ENCODE measurements at places on chromosomes 2 and 18.

DNA sequence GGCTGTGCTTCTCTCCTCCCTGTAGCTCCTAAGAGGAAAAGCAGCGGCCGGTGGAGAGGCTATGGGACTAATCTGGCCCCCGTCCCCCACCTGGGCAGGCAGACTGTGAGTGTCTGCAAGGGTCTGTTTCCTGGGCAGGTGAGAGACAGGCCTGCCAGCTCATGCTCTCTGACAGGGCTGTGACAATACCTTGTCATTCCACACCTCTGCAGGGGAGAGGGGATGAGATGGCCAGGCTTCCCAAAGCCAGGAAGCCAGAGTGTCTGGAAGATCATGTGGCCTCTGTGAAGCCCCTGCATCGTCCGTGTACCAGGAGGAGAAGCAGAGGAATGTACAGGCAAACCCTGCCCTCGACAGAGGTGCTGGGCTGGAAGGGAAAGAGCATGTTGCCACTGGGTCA lies 142.5 kb upstream of the GATA6 start:
- no peak for DNase-seq

GRCh38 chr2:200442471-200442870 lies 67.4 kb downstream of the KCTD18 start:
- DNase-seq: no peak

DNA sequence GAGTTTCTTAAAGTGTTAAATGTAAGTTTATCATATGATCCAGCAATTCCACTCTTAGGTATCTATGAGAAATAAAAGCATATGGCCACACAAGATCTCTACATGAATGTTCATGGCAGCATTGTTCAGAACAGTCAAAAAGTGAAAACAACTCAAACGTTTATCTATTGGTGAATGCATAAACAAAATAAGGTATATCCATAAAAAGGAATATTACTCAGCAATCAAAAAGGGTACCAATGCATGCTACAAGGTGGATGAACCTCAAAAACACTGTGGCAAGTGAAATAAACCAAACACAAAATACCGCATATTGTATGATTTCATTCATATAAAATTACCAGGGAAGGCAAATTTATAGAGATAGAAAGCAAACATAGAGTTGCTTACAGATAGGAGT lies 337.6 kb downstream of the PIK3C3 start:
- DNase-seq: no peak

- DNase-seq: no peak
Observed at GRCh38 chr2:48515513-48515985, 14.4 kb upstream of the STON1 start.

DNA sequence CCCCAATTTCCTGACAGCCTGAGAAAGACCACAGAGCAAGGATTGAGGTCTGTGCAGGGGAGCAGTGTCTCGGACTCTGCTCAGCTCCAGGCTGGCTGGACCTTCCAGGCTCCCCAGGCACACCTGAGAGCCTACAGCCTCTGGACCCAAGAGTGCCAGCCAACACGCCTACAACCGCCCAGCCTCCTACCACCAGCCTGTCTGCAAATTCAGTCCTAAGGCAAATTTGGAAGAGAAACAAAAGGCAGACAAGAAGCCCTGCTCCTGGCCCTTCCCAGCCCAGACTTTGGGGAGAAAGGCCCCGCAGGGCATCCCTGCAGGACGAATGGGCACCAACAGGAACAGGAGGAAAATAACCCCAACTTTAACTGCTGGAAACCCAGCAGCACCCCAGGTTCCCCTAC lies 1.9 kb downstream of the HS6ST1 start:
- no peak for DNase-seq

DNA sequence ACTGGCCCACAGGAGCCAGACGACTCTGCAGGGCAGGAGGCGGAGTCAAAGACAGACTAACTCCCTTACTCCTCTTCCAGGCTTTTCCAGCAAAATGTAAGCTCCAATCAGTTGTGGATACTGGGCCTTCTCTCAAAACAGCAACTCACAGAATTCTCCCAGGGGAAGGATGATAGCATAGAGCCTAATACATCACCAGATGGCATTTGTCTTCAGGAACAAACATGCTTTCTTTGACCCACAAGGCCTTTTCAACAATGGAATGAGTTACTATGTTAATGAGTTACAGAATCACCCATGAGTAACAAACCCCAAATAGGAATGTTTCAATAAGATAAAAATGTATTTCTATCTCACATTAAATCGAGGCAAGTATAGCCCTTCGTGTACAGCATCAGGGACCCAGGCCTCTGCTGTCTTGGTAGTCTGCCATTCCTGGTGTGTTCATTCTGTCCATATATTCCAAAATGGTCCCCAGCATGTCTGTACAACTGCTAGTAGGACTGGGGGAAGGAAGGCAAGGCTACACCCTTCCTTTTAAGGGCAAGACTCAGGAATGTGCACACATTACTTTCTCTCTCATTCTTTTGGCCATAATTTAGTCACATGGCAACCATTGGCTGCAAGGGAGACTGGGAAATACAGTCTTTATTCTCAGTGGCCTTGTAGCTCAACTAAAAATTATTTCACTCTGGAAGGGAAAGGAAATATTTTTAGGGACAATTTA lies 76.4 kb downstream of the BOD1L2 start:
- no peak for DNase-seq

DNA sequence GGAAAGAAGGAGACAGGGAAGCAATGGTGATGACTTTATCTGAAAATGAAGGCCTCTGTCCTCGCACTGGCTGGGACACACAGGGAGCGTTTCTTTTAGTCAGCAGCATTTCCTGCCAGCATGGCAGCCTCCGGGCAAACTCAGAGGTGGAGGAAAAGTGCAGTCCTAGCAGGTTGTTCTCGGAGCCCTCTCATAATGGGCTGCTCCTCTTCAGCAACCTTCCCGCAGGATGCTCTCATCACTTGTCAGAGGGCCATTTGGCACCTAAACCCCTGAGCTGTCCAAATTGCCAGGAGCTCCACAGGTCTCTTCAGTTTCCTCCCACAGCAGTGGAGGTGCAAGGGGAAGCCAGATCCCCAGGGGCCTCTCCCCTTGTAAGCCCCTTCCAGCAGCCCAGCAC lies 6.2 kb downstream of the STK39 start:
- DNase-seq: peak; percentile 90

DNA sequence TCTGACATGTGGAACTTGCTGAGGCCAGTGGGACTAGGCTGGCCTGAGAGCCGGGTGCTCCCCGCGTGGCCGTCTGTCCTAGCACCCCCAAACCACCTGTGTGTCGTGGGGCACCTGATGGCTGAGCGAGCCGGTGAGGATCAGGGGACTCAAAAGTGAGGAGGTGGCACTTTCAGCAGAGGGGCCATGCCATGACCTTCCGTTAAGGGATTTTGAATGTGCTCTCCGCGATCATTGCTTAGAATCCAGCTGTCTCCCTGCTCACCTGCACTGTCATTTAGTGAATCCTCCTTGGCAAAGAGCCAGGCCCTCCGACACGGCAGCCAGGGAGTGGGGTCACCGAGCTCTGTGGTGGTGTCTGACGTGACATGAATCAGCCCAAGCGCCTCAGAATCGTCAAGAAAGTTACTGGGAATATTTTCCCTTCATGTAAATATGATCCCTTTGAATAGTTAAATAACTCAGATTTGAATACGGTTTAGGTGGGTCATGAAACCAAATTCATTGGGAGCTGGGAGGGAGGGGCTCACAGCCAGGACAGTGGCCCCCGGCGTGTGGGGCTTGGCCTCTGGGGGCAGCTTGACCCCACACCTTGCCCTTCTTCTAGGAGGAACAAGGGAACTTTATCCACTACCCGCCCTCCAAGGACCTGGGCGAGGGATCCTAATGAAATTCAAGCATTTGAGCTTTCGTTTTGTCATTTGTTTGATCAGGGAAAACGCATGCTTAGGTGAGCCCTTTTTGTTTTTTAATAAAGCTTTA lies 9.5 kb downstream of the NFATC1 start:
- DNase-seq: no peak

DNA sequence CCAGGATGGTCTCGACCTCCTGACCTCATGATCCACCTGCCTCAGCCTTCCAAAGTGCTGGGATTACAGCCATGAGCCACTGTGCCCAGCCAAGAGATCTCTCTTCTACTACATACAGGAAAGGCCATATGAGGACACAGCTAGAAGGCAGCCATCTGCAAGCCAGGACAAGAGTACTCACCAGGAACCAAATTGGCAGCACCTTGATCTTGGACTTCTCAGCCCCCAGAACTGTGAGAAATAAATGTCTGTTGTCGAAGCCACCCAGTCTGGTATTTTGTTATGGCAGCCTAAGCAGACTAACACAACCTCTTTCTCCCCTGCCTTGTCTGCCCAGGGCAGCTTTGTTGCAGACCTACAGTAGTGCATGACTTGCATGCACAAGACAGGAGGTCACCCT lies 211.3 kb upstream of the HAAO start:
- no peak for DNase-seq

- DNase-seq: no peak
Observed at GRCh38 chr2:200616656-200617055, 30.8 kb downstream of the AOX1 start.

DNA sequence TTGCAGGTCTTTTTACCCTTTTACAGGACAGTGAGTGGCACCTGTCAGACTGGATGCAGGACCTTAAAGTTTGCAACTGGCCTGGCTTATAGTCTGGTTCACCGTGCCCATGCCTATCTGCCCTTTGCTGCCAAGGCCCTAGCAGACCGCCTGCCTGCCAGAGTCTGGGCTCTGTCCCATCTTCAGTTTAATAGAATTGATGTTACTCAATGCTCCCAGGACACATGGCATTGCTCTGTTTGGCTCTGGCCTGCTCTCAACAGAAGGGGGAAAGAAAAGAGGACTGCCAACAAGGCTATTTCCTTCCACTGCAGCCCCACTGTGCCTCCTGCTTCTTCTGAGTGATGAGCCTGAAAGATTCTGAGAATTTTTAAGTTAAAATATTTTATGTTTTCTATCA lies 25.6 kb upstream of the TMEM178A start:
- DNase-seq: peak; percentile 97

DNA sequence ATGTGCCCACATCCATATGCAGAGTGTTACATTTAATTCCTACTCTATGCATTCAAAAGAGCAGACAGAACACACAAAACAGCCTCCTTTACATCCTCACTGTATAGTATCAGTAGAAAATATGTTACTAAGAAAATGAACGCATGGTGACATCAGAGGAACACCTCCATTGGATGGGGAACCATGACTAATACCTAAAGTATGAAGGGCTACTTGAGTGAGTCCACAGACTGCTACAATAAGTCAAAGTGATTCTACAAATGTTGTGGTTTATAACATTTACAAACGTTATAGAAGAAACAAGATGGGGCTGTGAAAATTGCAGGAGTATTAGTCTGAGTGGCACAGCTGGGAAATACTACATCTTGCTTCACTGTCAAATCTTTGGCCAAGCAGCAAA lies 1830.9 kb upstream of the PIK3C3 start:
- no peak for DNase-seq

- no peak for DNase-seq
Observed at GRCh38 chr2:181121996-181122395, 141.6 kb downstream of the UBE2E3 start.

- DNase-seq: peak; percentile 21
Observed at GRCh38 chr2:15912203-15912602, 28.1 kb upstream of the MYCN start.

- no peak for DNase-seq
Observed at GRCh38 chr2:10887476-10887875, 24.3 kb upstream of the KCNF1 start.

- no peak for DNase-seq
Observed at GRCh38 chr2:40113997-40114396, 334.9 kb upstream of the THUMPD2 start.

DNA sequence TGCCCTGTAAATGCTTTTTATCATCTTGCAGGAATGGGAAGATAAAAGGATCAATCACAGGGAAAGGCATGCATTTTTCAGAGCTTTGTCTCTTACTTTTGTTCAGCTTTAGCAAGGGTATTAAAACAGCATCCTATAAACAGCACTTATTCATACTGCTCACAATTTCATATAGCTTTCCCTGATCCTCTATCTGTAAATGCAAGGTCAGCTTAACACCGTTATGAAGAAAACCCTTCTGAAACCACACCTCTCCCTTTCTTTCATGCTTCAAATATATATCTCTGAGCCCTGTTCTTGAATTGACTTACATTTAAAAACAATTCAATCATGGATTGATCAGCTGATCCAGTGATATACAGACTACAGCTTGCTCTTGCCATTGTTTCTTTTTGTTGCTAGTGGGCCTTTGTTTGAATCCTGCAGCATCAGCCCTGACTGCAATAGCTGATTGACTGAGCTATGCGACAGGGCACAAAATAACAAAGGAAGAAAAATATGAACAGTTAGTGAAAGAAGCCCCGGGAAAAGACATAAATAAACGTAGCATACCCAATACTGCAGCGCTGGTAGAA lies 795.5 kb upstream of the CDH2 start:
- DNase-seq: no peak

GRCh38 chr2:196291426-196291825 lies 120.0 kb upstream of the STK17B start:
- DNase-seq: no peak

DNA sequence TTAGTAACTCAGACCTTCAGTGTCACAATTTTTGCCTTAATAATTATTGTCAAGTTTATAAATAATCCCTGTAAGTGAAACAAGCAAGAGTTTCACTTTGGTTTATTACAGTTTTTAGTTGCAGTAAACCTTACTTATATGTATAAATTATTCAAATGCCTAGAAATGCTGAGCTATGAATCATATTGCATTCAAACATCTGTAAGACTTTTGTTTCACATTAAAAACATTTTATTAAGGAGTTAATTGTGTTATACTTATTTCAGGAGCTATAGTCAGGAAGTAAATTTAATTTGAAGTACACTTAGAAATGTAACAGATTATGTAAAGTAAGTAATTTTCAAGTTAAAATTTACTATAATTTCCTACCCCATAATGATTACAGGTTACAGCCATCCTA lies 3.9 kb upstream of the ETAA1 start:
- DNase-seq: no peak

DNA sequence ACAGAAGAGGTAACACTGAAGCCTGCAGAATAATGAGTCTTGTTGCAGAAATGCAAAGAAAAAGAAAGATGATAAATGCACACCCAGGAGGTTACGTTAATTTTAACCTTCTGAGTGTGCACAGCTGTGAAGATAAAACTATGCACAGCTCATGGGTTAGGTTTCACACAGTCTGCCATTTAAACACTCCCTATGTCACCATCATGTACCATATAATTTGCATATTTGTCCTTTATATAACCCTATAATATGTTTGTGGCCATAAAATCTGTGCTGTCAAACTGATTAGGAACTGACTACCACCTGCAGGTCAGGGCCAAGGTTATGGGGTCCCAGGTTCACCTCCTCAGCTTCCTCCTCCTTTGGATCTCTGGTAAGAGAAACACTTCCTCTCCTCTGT lies 205.5 kb downstream of the RPIA start:
- DNase-seq: no peak

GRCh38 chr2:219852626-219853025 lies 225.2 kb downstream of the SLC4A3 start:
- DNase-seq: no peak

DNA sequence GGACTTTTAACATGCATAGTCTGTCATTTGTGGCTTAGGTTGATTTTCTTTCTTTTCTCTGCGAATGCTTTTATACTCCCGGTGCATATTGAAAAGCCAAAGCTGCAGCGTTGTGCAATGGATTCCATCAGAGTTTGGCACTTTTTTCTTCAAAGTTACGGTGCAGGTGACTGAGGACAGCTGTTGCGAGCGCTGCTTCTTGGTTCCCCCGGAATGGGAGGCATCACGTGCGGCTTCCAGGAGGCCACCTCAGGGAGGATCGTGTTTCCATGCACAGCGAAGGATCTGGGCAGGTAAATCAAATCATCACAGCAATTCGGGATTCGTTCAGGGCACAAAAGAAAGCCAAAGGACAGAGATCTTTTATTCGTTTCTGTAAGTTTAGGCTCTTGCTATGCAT lies 109.6 kb upstream of the ALKAL2 start:
- no peak for DNase-seq

Data from cerebellar cortex (tissue), 1 donor.